Hematopoietic multipotent progenitor cell treated with erythropoietin and hydrocortisone succinate and interleukin-3 and kit ligand, for 17 days (in vitro differentiated cells): ENCODE measurements at places on chromosomes 7 and 10.

DNA sequence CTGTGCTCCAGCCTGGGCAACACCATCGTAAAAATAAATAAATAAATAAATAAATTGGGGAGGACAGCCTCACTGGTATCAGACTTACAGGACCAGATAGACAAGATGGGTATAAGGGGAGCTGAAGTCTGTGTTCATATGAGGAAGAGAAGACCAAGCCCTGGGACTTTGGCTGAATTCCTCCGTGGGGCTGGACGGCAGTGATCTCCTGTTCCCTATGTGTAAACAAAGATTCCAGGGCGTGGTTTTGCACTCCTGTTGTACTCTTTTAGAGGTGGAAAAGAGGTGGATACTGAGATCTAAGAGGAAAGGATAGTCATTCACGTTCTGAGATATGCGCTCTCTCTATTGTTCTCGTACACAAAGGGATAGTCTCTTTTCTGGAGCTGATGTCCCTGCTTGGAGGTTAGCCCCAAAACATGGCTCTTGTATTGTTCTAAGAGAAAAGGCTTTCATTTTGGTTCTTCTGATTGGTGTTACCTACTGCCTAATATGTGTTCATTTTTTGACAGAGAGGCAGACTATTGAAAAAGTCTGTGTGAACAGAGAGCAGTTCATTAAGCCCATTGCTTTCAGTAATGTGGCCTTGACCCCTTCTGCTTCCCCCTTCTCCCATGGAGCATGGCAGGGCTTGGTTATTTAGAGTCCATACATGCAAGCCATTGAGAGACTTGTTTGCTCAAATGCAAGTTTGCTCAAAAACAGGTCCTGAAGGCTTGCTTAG lies 12.3 kb downstream of the KCTD7 start:
- DNase-seq = no peak

DNA sequence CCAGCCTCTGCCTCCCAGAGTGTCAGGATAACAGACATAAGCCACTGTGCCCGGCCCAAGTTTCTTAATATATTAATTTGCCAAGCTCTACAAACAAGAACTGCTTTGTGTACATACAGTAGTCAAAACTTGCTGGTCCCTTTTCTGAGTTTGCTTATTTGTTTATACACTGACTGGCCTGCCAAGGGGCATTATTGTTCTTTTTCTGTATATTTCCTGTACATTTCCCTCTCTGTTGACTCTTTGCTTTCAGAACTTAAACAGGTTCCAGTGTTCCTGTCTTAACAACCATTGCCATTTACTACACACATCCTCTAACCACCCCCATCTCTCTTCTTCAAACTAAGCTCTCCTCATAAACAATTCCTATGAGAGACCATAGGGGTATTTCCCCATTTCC lies 61.5 kb upstream of the RPA3 start:
- DNase-seq = no peak

DNA sequence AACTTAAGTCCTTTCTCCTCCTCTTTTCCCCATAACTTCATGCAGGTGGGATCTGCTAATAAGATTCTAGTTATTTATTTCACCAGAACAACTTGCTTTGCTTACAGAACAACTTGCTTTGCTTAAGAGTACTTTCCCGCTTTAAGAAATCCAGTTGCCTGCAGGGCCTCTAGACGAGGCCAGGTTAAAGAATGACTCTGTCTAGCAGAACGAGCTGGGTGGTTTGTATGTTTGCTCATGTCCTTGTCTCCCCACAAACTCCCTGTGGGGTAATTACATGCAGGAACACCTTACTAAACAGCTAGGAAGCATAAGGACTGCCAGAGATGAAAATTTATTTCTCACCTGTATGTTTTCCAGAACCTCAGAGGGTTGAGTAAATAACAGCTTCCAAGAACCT lies 8.8 kb upstream of the FZD8 start:
- no peak for DNase-seq

DNA sequence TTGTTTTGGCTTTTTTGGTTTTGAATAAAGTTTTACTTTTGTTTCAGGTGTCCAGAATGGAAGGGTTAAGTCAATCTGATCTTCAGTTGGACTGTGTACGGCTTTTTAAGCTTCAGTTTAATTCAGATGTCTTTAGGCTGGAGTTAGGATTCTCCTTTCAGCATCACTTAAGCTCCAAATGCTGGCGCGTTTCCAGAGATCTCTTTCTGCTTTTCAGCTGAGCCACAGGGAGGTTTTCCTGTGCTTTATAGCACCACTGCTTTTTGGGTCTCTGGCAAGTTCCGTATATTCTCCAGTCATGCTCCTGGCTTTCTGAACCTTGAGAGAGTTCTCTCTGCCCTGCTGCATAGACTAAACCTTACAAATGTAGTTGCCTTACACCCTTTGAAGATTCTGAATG lies 60.0 kb downstream of the VTI1A start:
- no peak for DNase-seq

DNA sequence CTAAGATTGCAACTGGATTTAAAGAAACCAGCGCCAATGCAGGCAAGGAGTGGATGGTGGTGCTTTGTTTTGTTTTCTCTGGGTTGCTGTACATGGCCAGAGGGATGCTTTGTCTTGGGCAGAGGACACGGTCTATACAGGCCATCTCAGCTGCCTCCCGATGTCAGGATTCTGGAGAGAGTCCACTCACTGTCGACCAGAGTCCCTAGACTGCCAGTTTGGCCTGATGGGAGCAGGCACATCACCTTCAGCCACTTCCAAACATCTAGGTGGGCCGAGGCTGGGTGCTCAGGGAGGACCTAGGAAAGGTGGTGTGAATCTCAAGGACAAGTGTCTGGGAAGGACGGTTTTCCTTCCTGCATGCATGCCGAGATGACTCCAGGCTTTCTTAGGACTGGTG lies 152.1 kb downstream of the BUB3 start:
- DNase-seq = no peak

DNA sequence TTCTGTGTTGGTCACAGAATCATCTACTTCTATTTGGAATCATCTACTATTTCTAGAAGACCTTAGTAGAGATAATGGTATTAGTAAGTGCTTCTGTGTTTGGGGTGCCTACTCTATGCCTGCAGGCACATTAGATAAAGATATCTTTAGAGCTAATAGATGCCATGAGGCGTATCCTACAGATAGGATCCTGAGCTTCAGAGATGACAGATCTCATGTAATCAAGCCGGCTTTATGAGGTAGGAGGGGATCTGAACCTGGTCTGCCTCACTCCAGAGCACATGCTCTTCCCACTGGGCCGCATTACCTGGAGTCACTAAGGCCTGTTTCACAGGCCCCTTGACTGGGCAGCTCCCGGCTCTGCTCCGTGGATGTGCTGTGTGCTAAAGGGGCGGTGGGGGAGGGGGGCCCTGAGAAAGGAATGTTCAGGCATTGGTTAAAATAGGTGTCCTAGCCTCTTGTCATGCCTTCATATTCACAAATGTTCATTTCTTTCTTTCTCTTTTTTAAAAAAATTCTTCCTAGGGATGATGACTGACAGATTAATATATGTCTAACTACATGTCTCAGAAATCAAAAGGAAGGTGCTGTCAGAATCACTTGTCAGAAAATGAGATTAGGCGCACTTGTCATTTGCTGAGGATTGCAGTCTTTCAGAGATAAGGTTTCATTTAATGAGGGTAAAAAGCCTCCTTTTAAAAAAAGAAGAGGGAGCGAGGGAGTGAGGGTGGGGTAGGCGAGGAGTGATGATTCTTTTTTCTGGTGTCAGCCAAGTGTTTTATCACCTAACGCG lies 458.0 kb upstream of the GALNT17 start:
- no peak for DNase-seq

- no peak for DNase-seq
Observed at GRCh38 chr10:85026878-85027467, 698.6 kb downstream of the CCSER2 start.

- DNase-seq = no peak
Observed at GRCh38 chr7:34036051-34036920, 130.9 kb downstream of the BMPER start.

DNA sequence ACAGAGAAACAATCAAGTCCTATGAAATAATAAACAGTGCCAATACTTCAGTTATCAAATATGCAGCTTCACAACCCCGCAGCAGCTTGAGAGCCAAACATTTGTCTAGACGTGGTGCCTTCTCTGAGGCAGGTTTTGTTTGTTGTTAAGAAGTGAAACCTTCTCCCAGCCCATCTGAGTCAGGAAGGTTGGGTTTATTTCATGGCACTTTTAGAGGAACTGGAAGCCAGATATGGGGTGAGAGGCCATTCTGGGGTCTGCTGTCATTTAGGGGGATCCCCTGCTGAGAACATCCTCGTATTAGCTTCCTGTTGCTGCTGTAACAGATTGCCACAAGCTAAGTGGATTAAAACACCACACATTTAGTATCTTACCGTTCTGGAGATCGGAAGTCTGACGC lies 113.6 kb downstream of the GRK5 start:
- DNase-seq = no peak

- no peak for DNase-seq
Observed at GRCh38 chr10:125068406-125068805, 92.0 kb downstream of the CTBP2 start.

- no peak for DNase-seq
Observed at GRCh38 chr10:76543655-76544054, 1094.0 kb downstream of the KCNMA1 start.

GRCh38 chr7:98295467-98296192 lies 14.1 kb downstream of the BRI3 start:
- DNase-seq = no peak

- no peak for DNase-seq
Observed at GRCh38 chr10:1672001-1672781, 65.1 kb downstream of the ADARB2 start.
